GM23248 (cell line): ENCODE measurements at places on chromosomes 6 and 20. TPM values are rescaled to one million over a fixed set of nuclear protein-coding genes. Genes with fewer than 3 reads are reported as not detected.

The HAO1 gene
- polyA plus RNA-seq, result not detected in 2 replicates

The KCNK15 gene
- 5.2 and 5.7 TPM in 2 replicates for polyA plus RNA-seq

The RAD21L1 gene
- polyA plus RNA-seq, result 0.16 TPM in 2 replicates

- H3K4me3 ChIP-seq, result no peak overlapping the region
- H3K4me1 ChIP-seq, result 0 out of 2 replicates have a peak, but pooled peaks cover 7% of the 10 kb centered on the region
- H3K27ac ChIP-seq, result no peak overlapping the region
- no peaks in the 10 kb centered on the region for H3K36me3 ChIP-seq
These were observed 3.3 kb downstream of the FGD2 start for GRCh38 chr6:37008484-37009465.

- DNase-seq, result no peak
- peaks cover 15% of the 10 kb centered on the region for H3K4me1 ChIP-seq
- H3K4me3 ChIP-seq, result no peak overlapping the region
- no peak overlapping the region for H3K27ac ChIP-seq
- H3K27me3 ChIP-seq, result no peaks in the 10 kb centered on the region
These were observed 146.8 kb downstream of the GJA1 start for GRCh38 chr6:121582262-121582661.
